AG10803 (cell line): ENCODE measurements at places on chromosomes 12 and 14.

- no peak for DNase-seq
Measured at GRCh38 chr12:66662179-66662578, 16.7 kb downstream of the GRIP1 start.

- DNase-seq = no peak
Measured at GRCh38 chr14:60589442-60589841, 59.8 kb downstream of the SIX1 start.

- DNase-seq = no peak
Measured at GRCh38 chr12:11861864-11862600, 208.7 kb upstream of the BCL2L14 start.

GRCh38 chr12:76144245-76144549 lies 59.7 kb upstream of the NAP1L1 start:
- peak; percentile 10 for DNase-seq

- peak; percentile 68 for DNase-seq
Measured at GRCh38 chr14:62015945-62016344, 253.7 kb downstream of the SNAPC1 start.

- no peak for DNase-seq
Measured at GRCh38 chr14:55582746-55583145, 2.7 kb downstream of the KTN1 start.

DNA sequence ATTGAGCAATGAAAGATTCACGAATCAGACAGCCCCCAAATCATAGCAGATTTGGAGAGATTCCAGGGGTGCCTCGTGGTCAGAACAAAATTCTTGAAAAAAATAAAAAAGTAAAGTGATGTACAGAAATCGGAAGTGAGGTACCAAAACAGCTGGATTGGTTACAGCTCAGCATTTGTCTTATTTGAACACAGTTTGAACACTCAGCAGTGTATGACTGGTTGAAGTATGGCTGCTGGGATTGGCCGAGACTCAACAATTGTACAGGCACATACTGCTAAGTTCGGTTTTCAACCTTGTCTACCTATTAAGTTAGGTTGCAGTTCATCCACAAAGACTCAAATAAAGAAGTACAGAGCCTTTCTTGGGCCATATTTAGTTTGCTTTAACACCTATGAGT lies 865.4 kb upstream of the TMEM132C start:
- DNase-seq = no peak

DNA sequence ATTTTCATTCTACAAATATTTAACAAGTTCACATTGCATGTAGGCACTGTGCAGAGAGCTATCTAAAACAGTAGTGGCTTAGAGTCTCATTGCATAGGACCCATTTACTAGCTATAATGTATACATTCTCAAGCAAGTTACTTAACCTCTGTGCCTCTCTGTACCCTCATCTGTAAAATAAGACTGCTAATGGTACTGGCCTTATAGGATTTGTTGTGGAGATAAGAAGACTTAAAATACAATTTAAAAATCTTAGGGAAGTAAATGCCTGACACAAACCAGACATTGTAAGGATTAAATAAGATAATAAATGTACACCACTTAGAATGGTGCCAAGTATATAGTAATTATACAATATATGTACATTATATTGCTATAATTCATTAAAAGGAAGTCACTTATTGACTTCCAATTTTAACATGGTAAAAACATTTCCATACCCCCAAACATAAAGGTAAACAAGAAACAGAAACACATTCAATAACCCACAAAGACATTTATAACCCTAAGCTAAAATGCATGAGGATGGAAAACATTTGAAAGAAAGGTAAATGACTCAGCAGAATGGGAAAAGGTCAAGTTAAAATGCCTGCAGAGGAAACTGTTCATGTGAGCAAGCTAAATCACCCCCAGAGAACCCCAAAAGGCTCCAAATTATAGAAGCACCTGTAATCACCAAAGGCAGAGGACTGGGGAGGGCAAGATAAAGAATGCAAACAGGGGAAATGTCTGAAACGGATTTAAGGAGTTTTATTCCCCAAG lies 30.8 kb downstream of the RPS6KA5 start:
- DNase-seq = no peak

DNA sequence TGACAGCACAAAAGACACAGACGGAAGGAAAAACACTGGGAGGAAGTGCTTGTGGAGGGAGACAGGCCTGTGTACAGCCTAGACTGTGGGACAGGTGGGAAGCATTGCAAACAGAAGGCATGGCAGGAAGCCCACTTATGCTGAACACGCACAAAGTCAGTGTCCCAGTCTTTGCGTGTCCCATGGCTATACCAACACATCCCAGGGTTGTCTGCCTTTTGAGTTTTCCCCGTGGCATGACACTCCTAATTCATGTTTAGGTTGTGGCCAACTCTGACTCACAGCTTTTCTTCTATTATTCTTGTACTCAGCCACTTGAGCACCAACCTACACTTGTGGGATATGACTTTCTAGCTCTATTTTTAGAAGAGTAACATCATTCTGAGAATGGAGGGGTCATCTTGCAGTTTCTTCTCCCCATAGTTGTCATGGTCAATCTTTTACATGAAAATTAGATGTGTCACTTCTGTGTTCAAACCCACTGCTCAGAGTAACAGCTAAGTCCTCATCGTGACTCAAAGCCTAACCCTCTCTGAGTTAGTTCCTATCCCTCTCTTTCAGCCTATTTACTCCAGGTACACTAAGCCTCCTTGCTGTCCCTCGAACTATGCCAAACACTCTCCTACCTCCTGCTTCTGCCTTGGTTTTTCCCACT lies 27.5 kb upstream of the JPH4 start:
- DNase-seq = no peak

DNA sequence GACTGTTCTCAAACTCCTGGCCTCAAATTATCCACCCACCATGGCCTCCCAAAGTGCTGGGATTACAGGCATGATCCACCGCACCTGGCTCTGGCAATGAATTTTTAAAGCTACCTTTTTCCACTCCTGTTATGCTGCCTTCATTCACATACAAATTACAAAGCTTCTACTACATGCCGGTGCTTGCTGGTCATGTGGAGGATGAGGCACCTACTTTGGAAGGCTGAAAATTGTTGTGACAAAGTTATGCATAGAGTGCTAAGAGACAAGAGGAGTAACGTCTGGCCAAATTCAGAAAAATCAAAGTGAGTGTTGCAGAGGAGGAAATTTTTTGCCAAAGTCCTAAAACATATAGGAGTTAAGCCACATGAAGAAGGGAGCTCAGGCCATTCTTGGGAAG lies 191.7 kb upstream of the PPFIA2 start:
- no peak for DNase-seq

DNA sequence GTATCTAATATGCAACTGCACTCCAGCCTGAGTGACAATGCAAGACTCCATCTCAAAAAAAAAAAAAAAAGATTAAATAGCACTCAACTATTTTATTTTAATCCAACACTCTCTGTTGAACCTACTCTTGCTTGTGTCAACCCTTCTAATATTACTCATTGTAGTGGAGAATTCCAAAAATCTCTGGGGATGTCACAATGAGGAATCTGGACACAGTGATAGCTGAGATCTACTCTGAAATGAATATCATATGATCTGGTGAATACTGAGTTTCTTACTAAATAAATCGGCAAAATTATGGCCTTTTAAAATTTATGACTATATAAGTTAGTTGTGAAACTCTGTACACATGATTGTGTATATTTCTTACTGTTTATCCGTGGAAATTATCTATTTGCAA lies 418.2 kb downstream of the BCAT1 start:
- no peak for DNase-seq

DNA sequence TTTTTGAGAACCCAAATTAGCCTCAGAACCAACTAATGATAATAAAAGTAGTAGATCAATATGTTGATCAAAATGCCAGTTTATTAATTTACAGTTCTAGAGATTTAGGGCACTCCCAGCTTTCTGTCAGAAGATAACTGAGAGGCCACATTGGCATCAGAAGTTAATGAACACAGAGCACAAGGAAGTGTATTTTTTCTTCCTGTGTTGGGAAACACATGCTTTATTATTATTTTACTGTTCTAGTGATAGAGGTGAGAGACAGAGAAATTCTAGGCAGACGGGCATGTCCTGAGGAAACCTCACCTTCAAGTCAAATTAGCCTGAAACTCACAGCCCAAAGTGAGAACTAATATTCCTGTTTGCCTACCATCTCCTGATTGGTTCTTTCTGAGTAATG lies 213.7 kb downstream of the PCNX1 start:
- no peak for DNase-seq

GRCh38 chr12:121600702-121601336 lies 20.0 kb upstream of the KDM2B start:
- no peak for DNase-seq

GRCh38 chr12:46483572-46484395 lies 111.2 kb upstream of the SLC38A2 start:
- peak; percentile 64 for DNase-seq

DNA sequence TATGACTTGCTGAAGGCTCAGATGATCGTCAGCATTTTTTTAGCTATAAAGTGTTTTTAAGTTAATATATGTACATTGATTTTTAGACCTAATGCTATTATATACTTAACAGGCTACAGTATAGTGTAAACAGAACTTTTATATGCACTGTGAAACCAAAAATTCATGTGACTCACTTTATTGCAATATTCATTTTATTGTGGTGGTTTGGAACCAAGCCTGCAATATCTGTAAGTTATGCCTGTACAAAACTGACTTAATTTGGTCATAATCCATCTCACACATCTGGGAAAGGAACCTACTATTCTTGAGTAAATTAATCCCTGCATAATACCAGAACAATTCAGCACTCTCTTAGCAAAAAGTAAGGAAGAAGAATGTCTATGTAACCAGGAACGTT lies 390.7 kb downstream of the SYT1 start:
- peak; percentile 53 for DNase-seq

DNA sequence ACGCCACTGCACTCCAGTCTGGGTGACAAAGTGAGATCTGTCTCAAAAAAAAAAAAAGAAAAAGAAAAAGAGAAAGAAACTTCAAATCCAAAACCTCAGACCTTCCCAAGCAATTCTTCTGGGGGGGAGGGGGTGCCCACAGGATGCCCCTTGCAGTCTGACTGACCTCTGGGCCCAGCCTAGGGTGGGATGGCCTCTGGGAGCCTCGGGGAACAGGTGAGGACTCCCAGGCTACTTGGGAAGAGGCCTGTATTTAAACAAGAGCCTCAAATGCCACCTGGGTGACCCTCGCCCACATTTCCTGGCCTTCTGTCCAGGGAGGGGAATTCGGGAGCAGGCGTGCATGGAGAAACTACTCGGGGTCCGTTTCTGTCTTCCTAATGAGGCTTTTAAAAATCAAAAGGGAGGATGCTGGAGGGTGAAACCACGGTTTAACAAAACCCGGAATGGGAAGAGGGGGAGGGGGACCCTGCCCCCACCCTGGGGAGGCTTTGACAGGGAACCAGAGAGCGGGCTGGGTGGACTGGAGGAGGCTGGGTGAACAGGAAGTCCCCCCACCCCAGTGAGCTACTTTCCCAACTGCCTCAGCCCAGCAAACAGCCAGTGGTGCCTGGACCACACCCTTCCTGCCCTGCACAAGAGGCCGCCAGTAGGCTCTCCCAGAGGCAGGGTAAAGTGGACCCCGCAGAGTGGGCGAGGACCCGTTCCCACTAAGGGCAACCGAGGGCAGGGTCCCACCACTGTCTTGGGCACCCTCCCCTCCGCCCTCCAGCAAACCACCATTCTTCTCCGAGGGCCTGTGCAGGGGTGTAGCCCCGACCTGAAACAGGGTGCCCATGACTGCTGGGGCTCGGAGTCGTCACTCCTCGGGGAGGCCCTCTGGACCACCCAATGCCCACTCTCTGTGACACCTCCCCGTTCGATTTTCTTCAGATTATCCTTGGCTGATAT lies 1.5 kb upstream of the FBRSL1 start:
- no peak for DNase-seq

GRCh38 chr14:104289507-104289906 lies 151.1 kb downstream of the KIF26A start:
- DNase-seq = no peak

- DNase-seq = no peak
Measured at GRCh38 chr12:124493809-124494750, 73.3 kb downstream of the NCOR2 start.

- no peak for DNase-seq
Measured at GRCh38 chr14:51138404-51139103, 43.6 kb upstream of the TRIM9 start.

GRCh38 chr12:111436811-111437210 lies 31.1 kb downstream of the SH2B3 start:
- DNase-seq = no peak

GRCh38 chr14:72745546-72745945 lies 148.4 kb downstream of the DPF3 start:
- peak; percentile 86 for DNase-seq

GRCh38 chr12:112518365-112518735 lies 99.6 kb downstream of the PTPN11 start:
- no peak for DNase-seq

DNA sequence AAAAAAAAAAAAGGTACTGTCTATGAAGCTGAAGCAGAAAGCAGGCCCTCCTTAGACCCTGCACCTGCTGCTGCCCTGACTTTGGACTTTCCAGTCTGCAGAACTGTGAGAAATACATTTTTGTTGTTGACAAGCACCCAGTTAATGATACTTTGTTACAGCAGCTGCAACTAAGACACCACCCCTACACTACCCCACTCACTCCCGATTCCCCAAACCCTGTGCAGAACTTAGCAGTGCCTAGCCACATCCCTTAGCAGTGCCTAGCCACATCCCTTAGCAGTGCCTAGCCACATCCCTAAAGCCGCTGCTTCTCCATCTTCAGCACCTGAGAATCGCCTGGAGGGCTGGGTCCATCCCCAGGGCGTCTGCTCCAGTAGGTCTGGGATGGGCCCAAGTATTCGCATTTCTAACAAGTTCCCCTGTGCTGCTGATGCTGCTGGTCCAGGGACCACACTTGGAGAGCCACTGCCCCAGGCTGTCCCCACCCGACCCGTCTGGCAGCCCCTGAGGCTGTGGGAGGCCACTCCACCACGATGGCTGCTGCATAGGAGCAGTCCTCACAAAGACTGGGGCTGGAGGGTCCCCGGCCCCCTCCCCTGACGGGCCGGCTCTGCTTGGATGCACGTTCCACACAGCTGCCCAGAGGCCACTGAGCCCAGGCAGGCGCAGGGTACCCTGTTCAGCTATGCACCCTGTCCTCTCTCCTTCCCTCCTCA lies 10.8 kb upstream of the PPP1R13B start:
- DNase-seq = no peak

DNA sequence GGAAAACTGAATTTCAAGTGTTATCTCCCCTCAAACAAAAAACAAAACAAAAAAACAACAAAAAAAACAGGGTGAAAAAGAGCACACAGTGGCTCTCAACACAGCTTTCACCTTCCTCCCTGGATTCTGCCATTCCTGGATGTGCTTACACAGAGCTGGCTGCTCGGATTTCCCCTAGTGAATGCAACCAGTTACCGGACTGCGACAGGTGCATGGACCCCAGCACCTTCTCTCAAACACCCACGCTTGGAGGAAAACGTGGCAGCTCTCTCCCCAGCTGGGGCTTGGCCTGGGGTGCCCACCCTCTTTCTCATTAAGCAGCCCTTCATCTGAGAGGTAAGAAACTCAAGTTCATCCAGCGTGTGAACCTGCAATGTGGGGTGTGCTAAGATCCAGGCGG lies 33.5 kb upstream of the DICER1 start:
- DNase-seq = no peak
